ENCODE measurements at places on chromosomes 5 and 9. TPM values are rescaled to one million over a fixed set of nuclear protein-coding genes. Genes with fewer than 3 reads are reported as not detected.

The PCDHA6 gene
- not detected for total RNA-seq

- DNase-seq, result no peak
Observed at GRCh38 chr9:4068449-4068848, 231.4 kb downstream of the GLIS3 start.

The CSF1R gene
- not detected for total RNA-seq

- DNase-seq, result no peak
Observed at GRCh38 chr5:538271-538771, 14.1 kb upstream of the SLC9A3 start.

GRCh38 chr5:61200582-61201155, 38.4 kb upstream of the SMIM15 start:
- DNase-seq, result no peak

DNA sequence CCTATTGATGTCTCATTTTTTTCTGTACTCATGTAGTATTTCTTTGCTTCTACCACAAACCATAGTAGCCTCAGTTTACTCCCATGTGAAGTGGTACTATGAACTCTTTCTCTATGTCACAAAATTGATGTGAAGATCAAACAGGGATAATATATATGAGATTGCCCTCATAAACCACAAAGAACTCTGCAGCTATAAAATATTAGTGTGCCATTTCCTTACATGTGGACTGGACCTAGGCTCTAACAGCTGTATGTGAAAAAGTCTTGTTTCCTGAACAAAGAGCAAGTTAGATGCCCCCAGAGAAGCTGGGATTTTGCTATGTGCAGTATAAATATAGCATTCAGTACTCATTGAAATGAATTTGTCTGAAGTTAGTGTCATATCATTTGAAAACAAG, 412.6 kb upstream of the ADAMTSL1 start:
- no peak for DNase-seq

The PCDHA8 gene
- total RNA-seq, result not detected

- DNase-seq, result no peak
Observed at GRCh38 chr5:58746321-58746720, 163.4 kb downstream of the RAB3C start.

- DNase-seq, result peak; percentile 42
Observed at GRCh38 chr5:57432876-57433275, 49.7 kb downstream of the ACTBL2 start.

DNA sequence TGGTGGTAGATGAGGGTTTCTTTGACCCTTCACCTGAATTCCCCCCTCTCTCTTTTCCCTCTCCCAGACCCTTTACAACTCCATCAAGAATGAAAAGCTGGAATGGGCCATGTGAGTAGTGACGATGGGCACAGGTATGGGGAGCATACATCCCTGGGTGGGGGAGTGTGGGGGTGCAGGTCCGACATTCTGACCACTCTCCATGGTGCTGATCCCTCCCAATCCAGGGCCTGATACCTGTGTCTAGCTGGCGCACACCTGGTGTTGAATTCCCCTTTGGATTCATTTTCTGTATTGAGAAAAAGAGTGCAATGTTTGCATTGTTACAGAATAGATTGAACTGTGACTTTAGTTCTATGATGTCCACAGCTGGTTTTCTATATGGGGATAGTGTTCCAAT, 40.0 kb downstream of the PSD2 start:
- no peak for DNase-seq

The ARID3C gene
- not detected for total RNA-seq

DNA sequence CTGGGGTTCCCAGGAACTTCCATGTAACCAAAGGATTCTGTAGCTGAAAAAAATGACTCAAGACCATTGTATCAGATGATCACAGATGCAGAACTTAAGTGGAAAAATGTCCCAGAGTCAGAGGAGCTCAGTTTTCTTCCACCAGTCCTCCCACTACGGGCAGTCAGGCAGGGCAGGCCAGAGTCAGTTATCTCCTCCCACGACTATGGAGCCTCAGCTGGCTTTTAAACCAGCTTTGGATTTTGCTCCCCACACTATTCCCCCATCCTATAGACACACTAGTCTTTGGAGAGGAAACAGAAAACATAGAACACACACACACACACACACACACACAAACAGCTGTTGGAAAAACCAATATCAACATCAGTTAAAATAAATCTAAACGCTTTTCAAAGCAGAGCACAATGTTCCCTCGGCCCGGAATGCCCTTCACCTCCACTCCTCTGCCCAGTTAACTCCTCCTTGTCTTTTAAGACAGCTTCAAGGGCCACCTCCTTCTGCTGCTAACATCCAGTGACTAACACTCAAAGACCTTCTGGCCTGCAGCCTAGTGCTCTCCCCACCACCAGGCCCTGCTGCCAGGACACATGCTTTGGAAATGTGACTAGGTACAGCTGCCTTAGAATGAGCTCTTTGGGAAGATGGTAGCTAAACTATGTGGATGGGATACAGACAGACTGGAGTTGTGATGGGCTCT, 56.8 kb downstream of the NIPAL4 start:
- no peak for DNase-seq

GRCh38 chr5:37045703-37046102, 169.1 kb downstream of the NIPBL start:
- DNase-seq, result no peak

GRCh38 chr9:93303806-93304573, 120.1 kb downstream of the WNK2 start:
- no peak for DNase-seq

- peak; percentile 58 for DNase-seq
Observed at GRCh38 chr5:154190595-154191304, at the start of gene GALNT10. Gene GALNT10, plus strand, starts transcription at chr5:154190733. Its CDS starts 134 bp downstream, at chr5:154190867.

DNA sequence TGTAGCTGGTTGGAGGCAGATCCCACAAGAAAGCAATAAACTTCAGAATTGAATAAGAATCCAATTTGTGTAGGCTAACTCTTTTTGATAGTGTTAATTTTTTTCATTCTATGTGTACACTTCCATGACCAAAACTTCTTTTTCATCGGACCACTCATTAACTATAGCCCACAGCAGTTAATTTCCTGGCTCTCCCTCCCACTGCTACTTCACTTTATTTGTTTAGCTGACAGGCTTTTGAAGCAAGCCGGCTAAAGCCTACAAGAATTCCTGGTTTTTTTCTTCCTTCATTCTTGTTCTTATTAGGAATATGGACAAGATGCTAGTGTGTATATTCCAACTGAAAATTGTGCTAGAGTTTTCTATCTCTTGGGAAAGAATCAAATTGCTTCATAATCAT, 329.2 kb upstream of the CCNH start:
- no peak for DNase-seq

GRCh38 chr9:83061990-83062650, 822 bp downstream of the RASEF start:
- DNase-seq, result peak; percentile 83

All from HT-29 (cell line).